ENCODE measurements at places on chromosomes 7 and 10.

GRCh38 chr7:151351027-151351426, 9.4 kb downstream of the NUB1 start:
- DNase-seq: no peak

DNA sequence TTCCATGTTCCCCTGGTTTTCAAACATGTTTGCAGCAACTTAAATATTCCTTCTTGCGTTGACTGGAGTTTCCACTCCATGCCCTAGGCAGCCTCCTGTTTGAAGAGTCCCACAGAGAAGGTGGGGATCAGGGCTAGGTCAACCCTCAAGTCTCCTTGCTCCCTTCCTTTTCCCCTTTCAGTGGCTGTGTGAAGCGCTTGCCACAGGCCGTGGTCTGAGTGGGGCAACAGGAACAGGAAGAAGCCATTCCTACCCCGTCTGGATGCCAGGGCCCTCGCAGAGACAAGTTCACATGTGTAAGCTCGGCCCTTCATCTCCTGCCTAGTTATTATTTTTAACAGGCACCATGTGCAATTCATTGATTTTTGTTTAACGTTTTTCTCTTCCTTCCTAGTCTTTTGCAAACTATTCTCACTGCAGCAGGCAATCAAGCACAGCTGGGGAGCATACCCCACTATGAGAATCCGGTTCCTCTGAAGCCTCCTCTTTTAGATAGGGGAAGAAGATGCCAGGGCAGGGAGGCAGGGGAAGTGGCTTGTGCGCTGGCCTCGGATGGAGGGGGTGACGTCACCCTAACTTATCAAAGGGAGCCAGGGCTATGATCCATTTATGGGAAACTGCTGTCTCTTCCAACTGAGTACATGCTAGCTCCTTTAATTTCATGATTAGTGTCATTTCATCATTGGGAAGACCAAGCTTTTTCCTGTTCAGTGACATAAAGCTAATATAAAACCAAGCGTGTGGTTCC, 64.2 kb downstream of the PRLHR start:
- no peak for DNase-seq

DNA sequence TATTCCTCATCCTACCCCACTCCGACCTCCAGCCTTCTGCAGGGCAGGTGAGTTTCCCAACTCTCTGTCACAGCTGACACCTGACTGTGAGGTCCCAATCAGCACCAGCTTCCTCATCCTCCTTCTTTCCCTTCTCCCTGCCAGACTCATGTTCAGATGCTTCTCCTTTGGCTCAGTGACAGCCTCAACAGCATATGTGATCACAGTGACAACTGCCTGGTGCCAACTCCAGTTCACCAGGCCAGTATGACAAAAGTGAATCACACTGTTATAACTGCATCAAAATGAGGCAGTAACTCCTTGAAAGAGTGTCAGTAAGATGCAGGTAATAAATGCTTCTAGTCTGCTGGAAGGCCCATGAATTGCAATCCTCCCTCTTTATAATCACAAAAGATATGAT, 46.8 kb upstream of the NFE2L3 start:
- no peak for DNase-seq

DNA sequence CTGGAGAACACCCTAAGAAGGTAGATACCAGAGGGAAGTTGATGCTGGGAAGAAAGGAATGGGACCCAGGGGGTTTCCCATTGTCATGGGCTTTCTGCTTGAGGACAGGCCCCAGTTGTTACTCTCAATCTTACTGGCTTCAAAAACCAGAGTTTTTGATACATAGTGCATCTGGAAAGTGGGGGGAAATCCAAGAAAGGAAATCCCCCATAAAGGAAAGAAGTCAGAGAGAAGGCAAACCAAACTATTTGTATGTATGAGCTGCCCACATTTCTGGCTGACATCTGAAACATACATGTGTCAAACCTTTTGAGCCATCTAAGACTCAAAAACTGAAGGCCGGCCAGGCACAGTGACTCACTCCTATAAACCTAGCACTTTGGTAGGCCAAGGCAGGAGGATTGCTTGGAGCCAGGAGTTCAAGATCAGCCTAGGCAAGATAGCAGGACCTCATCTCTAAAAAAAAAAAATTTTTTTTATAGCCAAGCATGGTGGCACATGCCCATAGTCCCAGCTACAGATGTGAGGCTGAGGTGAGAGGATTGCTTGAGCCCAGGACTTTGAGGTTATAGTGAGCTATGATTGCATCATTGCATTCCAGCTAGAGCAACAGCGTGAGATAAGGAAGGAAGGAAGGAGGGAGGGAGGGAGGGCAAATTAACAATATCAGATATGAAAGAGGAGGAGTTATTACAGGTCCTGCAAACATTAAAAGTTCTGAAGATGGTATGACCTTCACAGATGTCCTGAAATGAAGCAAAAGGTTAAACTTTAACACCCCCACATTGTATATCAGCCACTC, 6.7 kb upstream of the COA1 start:
- no peak for DNase-seq

DNA sequence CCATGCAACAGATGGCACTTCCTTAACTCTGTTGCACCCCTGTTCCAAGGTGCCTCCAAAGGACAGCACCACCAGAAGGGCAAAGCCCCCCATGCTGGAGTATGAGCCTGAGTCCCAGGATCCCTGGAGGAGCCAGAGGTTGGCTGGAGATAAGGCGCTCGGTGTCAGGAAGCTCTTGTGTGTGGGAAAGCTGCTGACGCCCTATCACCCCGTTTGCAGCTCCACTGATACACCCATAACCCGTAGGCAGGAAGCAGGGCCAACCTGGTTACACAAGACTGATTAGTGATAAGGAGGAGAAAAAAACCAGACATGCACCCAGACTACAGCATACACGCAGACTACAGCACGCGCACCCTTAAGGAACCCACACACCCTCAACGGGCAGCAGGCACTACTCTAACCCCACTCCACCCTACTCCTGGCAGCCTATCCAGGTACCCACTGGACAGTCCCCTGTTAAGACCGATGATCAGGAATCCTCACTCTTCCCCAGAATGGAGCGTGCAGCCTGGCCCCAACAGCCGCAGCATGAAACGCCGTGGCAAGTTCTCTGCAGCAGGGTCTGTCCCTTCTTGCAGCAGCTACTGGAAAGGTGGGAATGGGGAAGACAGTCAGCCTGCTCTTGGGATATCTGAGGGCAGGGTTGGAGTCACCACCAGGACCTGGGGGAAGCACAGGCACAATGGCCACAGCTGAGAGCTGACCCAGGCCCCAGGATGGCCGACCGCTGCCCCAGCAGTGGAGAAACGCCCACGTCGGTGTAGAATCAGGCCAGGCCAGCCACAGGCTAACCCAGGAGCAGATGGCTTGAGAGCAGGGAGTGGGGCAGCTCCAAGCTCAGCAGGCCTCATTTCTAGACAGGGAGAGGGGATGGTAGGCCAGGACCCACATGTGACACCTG, 38.3 kb upstream of the TUBB8 start:
- no peak for DNase-seq

DNA sequence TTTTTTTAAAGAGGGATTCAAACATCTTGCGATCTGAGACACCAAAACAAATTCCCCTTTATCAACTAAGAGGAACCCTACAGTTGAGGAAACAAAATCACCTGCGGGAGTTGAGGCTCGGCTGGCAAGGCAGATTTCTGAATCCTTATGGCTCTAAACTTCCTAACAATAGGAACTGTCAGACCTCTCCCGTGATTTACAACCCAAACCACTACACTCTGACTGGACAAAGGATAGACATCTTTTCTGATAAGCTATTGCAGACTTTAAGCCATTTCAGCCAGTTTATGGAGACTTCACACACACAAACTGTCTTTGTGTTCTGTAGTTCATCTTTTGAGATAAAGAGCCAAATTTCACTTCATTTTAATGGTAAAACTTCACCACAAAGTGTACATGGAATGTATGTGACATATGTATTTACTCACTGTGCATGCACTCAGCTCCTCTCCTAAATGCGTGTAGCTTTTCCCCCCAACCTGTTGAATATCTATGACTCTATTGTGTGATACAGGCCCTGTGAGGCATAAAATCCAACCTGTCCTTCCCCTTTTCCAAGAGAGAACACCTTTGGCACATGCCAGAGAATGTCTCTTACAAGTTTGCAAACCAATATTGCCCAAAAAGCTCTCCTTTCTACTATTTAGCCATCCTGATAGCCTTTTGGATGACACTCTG, 15.4 kb upstream of the TSPAN13 start:
- DNase-seq: no peak

DNA sequence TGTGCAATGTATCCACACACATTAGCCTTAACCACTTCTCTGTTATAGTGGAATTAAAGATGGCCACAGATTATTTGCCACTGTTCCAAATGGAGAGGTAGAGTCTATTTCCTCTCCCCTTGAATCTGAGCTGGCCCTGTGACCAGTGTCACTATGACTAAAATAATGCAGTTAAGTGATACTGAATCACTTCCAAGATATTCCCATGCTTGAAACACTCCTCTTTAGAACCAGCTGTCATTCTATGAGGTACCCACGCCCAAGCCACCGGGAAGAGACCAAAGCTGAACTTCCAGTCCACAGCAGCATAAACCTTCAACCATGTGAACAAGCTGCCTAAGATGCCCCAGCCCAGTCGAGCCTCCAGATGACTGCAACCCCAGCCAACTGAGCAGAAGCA, 2.1 kb upstream of the DHX32 start:
- no peak for DNase-seq

DNA sequence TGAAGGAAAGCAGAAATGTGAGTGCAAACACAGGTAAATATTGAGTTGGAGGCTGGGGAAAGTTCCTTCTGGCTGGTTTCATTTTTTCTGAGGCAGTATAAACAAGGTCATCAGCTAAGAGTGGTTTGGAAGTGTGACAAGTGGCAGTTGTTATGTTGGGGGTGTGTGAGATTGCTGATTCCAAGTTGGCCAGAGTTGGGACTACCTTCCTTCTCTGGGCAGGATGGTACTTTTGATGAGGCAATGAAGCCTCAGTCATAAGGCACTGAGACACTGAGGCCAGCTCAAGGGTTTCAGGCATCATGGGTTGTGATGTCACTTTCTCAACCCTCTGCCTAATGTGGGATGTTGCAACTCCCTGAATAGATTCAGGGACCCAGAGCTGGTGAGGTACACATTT, 8.2 kb upstream of the PTTG1IP2 start:
- DNase-seq: no peak

DNA sequence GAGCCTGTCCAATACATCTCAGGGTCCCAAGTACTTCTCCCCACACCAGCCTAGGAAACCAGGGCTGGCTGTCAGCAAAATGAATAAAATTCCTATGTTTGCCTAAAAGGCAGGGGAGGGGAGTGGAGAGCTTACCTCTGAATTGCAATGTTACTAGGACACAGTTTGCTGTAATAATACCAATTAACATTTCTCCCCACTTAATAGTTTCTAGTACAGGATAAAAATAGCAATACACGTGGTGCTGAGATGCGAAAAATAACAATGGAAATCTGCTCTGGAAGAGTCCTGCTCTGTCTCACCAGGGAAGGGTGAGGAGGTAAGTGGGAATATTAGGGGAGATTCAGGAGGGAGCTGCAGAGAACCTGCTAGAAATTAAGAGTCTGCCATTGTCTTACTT, 112.3 kb downstream of the PLXNA4 start:
- DNase-seq: no peak

DNA sequence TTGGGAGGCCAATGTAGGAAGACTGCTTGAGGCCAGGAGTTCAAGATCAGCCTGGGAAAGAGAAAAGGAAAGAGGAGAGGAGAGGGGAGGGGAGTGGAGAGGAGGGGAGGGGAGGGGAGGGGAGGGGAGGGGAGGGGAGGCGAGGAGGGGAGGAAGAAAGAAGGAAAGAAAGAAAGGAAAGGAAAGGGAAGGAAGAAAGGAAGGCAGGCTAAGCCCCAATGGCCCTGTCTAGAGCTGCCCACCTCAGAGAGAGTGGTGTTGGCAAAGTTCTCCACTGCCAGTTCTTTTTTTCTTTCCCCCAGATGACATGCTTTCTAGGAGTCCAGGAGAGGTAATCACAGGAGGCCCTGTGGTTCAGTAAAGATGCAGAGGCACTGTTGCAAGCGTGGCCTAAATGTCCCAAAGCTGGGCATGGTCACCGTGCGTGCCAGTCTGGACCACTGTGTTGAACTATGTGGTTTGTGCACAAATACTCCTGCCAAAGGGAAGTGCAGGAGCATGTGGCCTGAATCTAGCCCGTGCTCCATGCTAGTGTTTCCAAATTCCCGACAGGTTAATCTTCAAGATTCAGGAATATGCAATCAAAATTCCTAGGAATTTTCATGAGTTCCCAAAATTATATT, 39.7 kb downstream of the ODAD2 start:
- DNase-seq: no peak

DNA sequence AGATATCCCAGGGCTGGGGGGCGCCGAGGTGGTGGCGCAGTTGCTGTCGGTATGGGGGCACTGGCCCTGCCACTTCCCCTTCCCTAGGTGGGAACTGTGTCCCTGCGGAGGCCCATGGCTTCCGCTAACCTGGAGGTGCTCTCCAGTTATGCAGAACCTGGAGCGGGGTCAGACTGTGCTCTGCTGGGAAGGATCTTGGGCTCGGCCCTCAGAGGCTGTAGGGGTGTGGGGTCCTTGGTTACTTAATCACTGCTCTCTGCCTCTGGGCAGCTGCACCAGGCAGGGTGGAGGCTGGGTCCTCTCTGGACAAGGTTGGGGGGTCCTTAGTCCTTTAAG, 2.4 kb downstream of the BRI3 start:
- no peak for DNase-seq

GRCh38 chr7:108088729-108089128, 41.4 kb downstream of the LAMB4 start:
- no peak for DNase-seq

DNA sequence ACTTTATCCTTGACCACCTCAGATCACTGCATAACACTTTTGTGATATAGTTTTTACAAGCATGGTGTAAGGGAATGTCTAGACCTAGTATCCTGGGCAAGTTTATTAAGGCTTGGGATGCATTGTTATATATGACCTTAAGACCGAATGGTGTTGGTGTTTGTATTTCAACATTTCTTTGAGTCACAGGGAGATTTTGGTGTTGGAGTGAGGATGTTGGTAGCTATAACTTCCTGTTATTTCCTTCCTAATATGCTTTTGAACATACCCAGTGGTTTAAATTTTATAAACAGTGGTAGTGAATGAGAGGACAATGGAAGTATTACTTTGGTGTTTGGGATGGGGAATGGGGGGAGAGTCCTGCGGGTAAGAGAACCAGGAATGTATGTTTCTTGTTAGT, 2.6 kb downstream of the EXOC4 start:
- no peak for DNase-seq

- DNase-seq: no peak
Observed at GRCh38 chr7:5248201-5248885, 34.4 kb upstream of the SLC29A4 start.

- DNase-seq: no peak
Observed at GRCh38 chr7:81159402-81159801, 240.6 kb upstream of the SEMA3C start.

DNA sequence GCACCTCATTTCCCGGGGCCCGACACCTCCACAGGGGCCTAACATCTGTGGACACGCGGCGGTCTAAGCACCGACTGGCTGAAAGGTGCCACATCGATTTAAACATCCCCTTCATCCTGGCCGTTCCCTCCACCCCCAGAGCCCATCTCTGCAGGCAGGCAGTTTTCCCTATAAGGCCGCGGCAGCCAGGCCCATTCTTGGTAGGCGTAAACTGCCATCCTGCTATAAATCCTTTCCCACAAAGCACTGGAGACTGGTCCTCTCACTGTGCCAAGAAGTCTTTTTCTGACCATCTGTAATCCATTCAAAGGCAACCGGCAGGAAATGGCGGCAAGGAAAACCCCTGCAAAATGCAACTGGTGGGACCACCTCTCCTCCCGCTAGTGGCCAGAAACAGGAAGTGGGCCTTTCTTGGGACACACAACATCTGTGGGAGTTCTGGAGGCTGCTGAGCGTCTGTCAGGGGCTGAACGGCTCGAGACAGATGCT, 22.4 kb downstream of the ATXN7L1 start:
- no peak for DNase-seq

All from kidney capillary endothelial cell (primary cell).